Adipocyte (in vitro differentiated cells): ENCODE measurements at places on chromosomes 5 and 9.
A peak's percentile ranks its signal among the peaks of the same experiment; 100 is the strongest.

DNA sequence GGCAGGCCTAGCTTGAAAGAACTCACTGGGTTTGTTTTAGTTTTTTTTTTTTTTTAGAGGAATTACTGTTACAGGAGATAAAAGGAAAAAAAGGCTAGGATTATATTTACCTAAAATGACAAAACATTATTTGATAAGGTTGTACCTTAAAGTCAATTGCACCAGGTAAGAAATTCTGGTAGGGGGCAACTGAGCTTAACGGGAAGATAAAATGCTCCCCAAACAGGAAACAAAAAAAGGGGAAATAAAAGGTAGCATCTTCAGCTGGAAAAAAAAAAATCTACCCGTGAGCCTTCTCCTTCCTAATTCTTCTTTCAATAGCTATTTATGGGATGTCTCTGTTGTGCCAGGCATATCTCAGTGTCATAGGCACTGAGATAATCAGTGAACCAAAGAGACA is 164.5 kb downstream of the PIK3R1 start:
- DNase-seq: no peak

DNA sequence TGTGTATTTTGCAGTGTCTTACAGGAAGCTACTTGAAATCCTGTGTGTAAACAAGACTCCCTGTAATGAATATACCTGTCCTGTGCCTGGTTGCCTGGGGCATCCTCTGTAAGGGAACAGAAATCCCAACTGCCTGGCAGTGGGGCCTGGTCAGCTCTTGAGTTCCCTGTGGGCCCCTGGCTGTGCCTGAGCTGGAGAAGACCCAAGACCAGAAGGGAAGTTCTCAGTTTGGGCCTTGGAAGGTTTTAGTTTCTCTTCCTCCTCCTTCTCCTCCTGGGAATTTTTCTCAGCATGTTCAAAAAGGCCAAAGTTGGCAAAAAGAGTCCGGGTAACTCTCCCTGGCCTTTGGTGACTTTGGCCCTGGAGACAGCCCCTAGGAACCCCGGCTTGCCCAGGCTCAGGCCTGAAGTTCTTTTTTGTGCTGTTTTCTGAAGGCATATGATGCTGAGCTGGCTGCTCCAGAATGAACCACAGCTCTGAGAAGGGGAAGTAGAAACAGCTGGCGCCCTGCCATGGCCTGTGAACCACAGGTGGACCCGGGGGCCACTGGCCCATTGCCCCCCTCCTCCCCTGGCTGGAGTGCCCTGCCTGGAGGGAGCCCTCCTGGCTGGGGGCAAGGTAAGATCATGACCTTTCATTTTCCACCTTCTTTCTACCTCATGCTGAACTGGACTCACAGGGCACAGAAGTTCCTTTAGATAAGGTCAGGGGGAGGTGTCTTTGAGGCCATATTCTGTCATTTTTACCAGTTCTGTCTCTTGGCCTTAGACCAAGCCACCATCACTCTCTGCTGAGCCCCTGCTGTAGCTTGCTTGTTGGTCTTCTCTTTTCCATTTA is 5.8 kb downstream of the TMEM268 start:
- peak; percentile 13 for DNase-seq

DNA sequence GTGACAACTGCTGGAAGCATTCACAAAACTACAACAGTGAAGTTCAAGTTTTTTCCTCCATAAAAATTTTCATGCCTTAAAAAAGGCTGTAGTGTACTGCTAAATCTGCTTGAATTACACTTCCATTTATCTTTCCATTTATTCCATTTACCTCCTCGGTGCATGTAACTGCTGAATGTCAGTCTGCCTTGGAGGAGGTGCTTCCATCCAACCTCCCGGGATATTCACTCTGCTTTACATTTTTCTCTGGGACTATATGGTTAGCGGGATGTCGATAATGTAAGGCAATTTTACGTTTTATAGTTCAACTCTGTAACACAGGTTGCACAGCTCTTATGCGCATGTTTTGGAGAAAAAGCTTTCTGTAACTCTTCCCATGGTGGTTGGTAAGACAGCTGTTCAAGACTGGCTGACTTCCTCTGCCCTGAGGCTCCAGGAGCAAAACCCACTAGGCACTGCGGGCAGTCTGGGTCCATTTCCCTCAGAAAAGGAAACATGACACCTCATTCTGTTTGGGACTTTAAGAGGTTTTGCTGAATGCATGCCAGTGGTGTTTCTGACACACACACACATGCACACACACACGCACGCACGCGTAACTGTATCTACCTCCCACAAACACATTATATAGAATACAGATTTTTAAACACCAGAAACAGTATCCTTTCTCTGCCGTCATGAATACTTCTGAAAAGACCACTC is 66.1 kb downstream of the SPTLC1 start:
- DNase-seq: peak; percentile 20

DNA sequence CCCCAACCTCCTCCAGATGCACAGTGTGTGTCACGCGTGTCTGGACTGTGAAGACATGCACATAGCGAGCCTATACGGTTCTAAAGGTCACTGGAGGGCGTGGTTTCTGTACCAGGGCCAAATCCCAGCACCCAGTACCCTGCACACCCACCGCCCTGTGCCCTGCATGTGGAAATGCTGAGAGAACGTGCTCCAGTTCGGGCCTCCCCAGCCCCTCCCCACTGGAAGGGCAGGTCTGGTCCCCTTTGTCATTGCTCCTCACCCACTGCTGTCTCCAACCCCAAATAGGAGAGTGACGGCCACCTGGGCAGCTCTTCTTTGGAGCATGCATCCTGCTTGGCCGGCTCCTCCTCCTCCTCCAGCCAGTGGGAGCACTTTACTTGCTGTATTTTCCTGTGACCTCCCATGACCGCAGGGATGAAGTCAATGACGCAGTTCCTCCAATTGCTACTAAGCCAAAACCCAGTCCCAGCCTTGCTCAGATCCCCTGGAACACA is 116.7 kb downstream of the WNK2 start:
- DNase-seq: no peak

GRCh38 chr5:7242118-7242710 is 153.7 kb upstream of the ADCY2 start:
- no peak for DNase-seq

DNA sequence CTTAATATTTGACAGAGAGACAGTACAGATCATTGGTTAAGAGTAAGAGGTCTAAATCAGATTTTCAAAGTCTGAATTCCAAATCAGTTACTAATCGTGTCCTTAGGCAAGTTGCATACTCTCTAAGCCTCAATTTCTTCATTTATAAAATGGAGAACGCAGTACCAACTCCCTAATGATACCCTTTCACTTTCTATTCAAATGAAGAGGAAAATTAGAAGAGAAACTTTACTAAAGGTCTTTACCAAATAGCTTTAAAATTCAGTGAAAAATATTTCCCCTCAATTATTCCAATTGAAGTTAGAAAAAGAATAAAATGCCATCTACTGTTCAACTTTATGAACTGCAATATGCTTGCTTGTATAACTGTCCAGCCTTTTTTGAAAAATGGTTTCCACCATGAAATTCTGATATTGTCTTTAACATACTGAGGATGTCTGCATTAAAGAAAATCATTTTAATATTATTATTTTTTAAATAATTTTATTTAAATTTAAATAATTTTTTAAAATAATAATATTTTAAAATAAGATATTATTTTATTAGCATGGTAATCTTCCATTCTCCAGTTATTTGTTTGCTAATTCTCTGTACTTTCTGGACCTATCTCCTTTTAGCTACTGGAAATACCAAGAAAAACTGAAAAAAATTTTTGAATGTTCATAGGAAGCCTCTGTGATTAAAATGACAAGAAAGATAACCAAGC is 36.0 kb downstream of the POC5 start:
- peak; percentile 80 for DNase-seq

DNA sequence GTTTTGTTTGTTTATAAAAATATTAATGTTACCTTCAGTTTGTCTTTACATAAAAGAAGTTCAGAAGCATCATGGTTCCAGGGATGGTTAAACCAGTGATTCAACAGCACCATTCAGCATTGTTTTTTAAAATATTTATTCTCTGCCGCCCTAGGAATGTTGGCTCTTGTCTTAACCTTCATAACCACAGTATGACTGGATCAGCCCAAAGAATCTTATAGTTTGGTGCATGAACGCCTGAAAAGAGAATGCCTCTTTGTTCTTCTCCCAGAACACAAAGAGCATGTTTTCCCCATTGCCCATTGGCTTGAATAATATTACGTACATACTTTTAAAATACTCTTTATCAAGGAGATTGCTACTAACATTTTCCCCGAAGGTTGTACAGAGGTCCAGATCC is 413.4 kb downstream of the ANXA1 start:
- DNase-seq: no peak

DNA sequence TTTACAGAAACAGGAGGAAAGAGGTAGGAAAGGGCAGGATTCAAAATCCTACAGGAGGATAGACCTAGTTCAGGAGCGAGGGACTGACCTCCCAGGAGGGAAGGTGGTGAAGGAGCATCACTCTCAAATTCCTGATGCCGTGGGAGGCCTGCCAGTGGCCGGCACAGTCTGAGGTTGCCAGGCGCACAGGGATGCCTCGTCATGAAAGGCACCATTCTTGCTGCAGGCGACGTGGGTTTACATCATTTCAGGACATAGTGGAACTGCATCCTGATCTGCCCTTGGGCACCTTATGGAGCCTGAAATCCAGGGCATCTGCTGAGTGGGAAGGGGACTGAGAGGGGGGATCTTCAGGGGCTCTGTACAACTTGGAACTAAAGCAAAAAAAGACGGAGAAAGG is 163.2 kb upstream of the S1PR3 start:
- DNase-seq: no peak

GRCh38 chr5:142779163-142779840 is 9.1 kb downstream of the ARHGAP26 start:
- DNase-seq: peak; percentile 74

- DNase-seq: peak; percentile 53
Measured at GRCh38 chr5:108765647-108766046, 17.9 kb downstream of the FER start.

- no peak for DNase-seq
Measured at GRCh38 chr9:123749580-123750202, 180.2 kb downstream of the DENND1A start.

DNA sequence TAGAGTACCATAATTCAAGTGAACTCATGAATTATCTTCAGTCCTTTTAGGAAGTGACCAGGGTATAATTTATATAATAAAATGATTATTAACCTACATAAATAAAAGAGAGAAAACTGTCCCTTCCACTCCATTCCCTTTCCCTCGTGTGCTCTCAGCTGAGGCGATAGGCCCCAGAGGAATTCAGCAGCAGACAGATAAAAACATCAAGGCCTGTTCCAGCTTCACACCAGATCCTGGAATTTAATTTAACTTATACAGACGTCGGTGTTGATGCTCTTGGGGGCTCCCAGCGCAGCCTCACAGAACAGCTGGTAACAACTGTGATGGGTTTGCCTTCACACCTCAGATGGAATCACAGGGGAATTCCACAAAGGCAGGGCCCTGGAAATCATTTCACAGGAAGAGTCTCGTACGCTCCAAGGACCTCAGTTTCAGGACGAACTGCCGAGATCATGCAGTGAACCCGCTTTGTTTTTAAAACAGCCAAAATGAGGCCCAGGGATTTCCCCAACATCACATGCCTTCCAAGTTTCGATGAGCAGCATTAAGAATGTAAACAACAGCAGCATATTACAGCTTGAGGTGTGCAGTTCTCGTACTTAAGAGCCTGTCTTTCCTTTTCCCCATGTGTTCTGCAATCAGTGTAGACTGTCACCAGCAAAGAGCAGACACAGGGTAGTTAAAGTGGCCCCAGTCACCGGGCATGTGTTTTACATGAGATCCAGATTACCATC is 73.6 kb upstream of the ALDH1B1 start:
- peak; percentile 45 for DNase-seq

DNA sequence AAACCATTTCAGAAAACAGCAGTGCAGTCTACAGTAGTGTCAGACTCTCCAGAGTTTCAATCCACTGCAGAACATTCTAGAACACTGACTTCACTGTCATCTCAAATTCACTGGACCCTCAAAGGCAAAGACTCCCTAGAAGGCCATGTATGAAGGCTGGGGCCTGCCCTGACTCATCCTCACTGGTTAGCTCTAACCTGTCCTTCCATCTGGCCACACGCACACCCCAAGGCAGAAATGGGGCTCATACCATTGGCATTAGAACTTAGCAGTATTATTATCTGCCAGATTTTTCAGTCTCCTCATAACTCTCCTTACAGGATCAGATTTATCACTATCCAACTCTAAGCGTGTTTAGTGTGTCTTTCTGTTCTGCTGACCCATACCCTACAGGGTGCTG is 20.4 kb downstream of the S1PR3 start:
- no peak for DNase-seq

- no peak for DNase-seq
Measured at GRCh38 chr9:109381011-109381729, 60.3 kb upstream of the EPB41L4B start.

DNA sequence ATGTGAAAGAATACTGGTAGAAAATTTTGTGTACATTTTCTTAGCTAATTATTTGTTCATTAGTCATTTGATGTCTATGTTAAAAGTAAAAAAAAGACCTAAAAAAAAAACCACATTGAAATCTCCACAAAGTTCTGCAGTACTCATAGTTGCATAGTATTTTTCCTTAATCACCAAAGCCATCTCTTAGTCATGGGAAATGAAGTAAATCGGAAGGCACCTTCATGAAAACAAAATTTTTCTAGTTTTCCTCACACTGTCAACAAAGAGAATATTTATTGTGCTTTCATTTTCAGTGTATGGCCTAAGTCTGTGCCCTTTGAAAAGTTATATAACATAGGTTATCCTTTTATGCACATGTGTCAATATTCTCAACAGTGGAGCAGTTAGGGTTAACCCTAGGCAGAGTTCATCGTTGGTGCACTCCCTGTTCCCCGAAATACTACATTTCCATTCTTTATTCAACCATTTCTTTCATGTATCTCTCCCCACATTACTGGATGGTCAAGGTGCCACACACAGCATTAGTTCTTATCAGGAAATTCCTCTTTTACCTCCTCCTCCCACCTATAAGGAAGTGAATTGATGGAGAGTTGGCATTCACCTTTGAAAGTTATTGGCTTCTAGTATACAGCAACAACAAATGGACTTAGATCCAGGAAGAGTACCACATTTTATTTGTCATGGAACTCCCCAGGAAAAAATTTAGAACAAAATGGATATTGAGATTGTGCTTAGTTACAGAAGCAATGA is 93.1 kb downstream of the NUDT12 start:
- DNase-seq: peak; percentile 41
